ENCODE measurements at places on chromosomes 11 and 22.

GRCh38 chr22:36048911-36049677, 20.5 kb upstream of the RBFOX2 start:
- DNase-seq, result no peak

- DNase-seq, result no peak
These were observed 27.8 kb downstream of the RGL4 start for GRCh38 chr22:23718371-23719165.

GRCh38 chr11:59008947-59009346, 69.7 kb downstream of the GLYATL1 start:
- DNase-seq, result no peak

- DNase-seq, result no peak
These were observed 3.6 kb downstream of the IZUMO1R start for GRCh38 chr11:94308024-94308423.

GRCh38 chr11:115503886-115504275, 334 bp downstream of the CADM1 start:
- DNase-seq, result no peak

- DNase-seq, result no peak
These were observed 48.8 kb upstream of the SHISAL1 start for GRCh38 chr22:44361391-44362126.

- DNase-seq, result no peak
These were observed 29.8 kb downstream of the SCUBE1 start for GRCh38 chr22:43313244-43313889.

GRCh38 chr11:46237248-46238077, 40.0 kb upstream of the CREB3L1 start:
- peak; percentile 87 for DNase-seq

- no peak for DNase-seq
These were observed 12.7 kb downstream of the CSTPP1 start for GRCh38 chr11:46949297-46949696.

GRCh38 chr22:37174964-37175363, 13.1 kb downstream of the C1QTNF6 start:
- no peak for DNase-seq

GRCh38 chr11:115963156-115963555, 458.9 kb upstream of the CADM1 start:
- no peak for DNase-seq

- DNase-seq, result no peak
These were observed 108.2 kb upstream of the OR4B1 start for GRCh38 chr11:48108231-48109045.

DNA sequence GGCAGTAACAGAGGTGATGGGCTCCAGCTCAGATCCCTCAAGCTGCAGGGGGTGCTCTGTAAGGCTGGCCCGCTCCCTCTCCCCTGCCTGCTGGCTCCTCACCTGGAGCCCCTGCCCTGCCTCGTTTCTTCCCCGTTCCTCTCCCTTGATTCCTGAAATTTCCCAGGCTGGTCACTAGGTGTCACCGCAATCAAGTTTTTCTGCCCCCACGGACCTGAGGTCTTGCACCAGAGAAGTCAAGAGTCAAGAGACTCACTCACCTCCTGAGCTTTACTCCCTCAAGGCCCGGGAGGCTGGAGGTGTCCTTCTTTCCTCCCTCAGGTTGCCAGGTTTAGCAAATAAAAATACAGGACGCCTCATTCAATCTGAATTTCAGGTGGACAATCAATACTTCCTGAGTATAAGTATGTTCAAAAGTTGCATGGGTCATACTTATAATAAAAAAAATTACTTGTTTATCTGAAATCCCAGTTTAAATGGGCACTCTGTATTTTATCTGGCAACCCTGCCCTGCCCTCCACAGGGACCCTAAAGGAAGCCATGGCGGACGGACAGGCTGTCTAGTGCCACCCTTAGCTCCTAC, 69.2 kb downstream of the SCUBE1 start:
- peak; percentile 80 for DNase-seq

GRCh38 chr11:63713766-63714165, 32.5 kb downstream of the RTN3 start:
- DNase-seq, result no peak

- DNase-seq, result no peak
These were observed 18.2 kb downstream of the PAK1 start for GRCh38 chr11:77455740-77456139.

- no peak for DNase-seq
These were observed 874 bp upstream of the PLAAT4 start for GRCh38 chr11:63535734-63536133.

DNA sequence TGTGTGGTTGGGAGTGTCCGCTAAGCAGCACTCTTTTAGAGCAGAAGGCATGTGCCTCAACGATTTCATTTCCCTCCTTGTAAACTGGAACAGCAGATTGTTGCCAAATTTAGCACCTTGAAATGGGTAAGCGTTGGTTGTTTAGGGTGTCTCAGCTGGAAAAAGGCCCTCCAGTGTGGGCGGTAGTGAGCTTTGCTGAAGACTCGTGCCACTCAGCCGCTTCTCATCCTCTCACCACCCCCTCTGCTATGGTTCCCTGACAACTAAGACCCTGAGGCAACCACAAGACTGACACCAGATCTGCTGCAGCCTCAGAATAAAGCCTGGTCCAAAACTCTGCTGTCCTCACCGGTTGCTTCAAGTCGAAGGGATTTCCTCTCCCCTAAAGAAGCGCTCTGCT, 9.9 kb upstream of the FERMT3 start:
- DNase-seq, result no peak

DNA sequence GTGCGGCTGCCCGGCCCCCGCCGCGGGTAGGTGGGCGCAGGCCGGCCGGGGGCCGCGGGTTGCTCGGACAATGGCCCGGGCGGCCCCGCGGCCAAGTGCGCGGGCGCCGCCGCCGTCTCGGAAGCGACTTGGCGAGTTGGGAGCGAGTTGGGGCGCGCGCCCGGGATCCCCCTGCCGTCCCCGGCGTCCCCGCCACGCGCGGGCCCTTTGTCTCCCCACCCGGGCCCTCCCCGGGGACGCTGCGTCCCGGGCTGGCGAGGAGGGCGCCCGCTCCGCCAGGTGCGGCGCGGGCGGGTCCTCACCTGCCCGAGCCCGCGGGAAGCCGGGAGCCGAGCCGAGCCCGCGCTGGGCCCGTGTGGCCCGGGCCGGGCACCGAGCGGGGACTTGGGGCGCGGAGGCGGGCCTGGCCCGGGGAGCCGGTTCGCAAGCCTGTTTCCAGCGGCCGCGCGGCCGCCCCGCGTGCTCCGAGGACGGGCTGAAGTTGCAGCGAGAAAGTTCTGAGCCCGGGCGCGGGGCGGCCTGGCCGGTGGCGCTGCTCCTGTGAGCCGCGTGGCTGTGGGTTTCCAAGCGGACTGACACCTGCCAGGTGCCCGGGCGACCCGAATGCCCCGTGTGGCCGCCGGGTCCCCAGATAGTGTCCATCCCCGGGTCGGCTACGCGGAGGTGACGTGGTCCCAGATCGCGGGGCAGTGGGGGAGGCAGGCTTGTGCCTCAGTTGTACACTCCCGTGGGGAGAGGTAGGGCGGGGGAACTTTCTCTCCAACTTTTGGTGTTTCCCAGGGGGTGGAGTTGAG, 586 bp downstream of the LRP5 start:
- peak; percentile 40 for DNase-seq

GRCh38 chr11:9493492-9493891, 32.7 kb downstream of the ZNF143 start:
- peak; percentile 25 for DNase-seq

DNA sequence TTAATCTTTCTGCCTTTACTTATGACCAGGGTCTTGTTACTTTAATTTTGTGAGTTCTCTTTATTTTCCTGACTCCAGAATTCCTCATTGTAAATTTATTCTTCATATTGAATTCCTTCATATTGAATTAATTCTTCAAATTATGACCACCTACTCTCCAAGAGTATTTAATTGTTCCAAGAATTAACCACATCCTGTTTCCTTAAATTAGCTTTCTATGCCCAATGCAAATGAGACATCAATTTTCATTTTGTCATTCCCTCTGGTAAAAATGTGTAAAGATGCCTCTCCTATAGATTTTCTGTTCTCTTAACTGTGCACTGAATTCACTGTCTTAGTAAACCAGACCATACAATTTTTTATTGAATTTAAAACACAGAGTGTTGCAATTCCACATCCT, 211.2 kb upstream of the GRIA4 start:
- no peak for DNase-seq

DNA sequence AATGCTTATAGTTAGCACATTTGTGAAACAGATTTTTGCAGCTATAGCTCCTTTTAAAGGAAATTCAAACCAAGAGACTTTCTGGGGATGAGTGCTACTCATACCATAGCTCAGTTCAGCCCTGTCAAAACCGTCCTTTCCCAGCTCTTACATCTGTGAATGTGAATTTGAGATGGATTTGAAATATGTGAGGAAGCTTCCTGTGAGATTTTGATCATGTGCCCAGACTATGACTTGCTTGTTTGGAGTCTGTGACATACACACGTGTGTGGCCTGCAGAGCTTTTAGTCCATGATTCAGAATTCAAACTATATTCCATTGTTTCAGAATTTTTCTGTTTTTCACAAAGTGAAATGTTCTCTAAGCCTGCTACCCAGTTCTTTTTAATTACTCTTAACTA, 4.4 kb upstream of the MMP1 start:
- DNase-seq, result peak; percentile 9

- no peak for DNase-seq
These were observed 182.8 kb downstream of the C11orf87 start for GRCh38 chr11:109604481-109605400.
